ENCODE measurements at places on chromosomes 6 and 20. TPM values are rescaled to one million over a fixed set of nuclear protein-coding genes. Genes with fewer than 3 reads are reported as not detected.
A peak's percentile ranks its signal among the peaks of the same experiment; 100 is the strongest.

Gene PTCRA
- total RNA-seq, result not detected

Gene OOEP
- not detected for total RNA-seq

Gene ARFGEF3
- total RNA-seq, result 8.8 TPM

DNA sequence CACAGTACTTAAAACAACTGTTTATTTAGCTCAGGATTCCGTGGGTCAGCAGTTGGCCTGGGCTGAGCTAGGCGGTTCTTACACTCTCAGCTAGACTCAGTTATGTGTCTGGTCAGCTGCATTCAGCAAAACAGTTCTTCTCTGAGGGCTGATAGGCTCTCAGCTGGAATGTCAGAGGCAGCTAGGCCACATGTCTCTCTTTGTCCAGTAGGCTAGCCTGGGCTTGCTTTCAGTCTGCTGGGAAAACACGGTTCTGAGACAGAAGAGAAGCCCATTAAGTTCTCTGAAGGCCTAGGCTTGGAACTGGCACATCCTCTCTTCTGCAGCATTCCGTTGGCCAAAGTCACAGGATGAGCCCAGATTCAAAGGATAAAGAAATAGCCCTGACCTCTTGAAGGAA, 65.6 kb downstream of the TULP4 start:
- peaks cover 41% of the 10 kb centered on the region for H3K4me1 ChIP-seq
- peak overlapping the region; percentile 81 for H3K27ac ChIP-seq
- peak; percentile 85 for DNase-seq
- H3K36me3 ChIP-seq, result no peaks in the 10 kb centered on the region
- no peak overlapping the region for H3K4me3 ChIP-seq
- H3K27me3 ChIP-seq, result no peaks in the 10 kb centered on the region

DNA sequence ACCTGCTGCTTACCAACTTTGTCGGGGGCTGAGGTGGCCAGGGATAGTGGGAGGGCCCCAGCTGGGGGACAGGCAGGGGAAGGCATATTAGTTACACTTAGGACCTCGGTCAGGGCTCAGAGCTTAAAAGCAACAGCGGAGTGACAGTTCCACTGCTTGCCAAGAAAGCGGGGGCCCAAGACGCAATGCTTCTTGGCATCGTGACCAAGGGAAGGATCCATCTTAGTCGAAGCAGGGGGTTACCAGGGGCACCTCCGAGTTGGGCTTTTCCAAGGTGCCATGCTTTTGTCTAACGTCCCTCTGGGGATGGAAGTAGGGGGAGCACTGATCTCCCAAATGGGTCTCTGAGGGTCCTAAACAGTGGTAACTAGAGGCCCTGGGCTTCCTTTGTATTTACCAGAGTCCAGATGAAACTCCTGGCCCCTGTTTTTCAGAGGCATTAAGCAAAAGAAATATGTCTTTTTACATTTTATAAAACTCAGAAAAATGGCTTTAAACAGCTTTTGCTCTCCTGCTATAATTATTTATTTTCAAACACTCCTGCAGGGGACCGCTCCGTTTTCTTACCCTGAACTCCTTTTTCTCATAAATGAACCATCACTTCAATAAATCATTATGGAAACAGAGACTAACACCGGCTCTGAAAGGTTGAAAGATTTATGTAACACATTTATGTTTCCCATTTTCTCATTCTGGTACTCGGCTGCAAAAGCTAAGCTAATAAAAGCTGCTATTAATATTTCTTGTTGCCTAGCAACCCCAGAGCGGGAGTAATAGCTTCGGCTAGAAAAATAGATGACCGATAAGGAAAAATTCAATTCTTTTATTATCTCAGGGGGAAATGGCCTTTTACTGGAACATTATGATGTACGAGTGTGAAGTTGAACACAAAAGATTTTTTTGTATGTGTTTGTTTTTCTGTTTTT, 100.4 kb downstream of the TOX2 start:
- peaks cover 38% of the 10 kb centered on the region for H3K4me1 ChIP-seq
- H3K27me3 ChIP-seq, result no peaks in the 10 kb centered on the region
- no peaks in the 10 kb centered on the region for H3K36me3 ChIP-seq

DNA sequence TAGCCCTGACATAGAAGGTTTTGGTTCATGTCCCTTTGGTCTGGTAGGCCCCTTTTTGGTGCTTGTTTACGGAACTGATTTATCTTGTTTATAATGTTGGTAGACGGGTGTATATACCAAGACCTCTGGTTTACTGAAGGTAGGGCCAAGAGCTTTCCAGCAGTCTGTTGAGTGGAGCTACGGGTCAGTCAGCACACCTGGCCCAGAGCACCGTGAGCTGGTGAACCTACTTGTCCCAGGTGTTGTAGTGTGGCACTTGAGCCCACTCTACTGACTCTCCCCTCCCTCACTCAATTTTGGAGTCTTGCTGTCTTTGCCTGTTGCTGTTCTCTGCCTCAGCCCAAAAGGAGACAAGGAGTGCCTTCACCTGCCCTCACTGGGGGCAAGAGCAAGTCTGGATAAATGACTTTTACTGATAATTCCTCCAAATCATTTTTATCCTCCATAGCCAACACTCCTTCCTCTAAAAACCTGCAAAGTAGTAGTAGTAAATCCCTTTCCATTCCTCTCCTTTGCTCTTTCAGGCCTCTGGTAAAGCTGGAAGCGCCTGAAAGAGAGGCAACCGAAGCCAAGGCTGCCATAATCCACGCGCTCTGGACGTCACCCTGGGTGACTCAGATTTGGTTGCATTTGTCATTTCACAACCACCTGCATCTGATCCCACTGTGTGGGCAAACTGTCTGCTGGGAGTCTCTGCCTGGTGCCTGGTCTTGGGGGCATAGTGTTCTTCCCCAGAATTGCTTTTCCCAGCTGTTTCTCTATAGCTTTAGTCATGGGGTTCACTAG, 22.2 kb downstream of the RREB1 start:
- DNase-seq, result no peak
- H3K27me3 ChIP-seq, result no peaks in the 10 kb centered on the region
- no peaks in the 10 kb centered on the region for H3K36me3 ChIP-seq
- no peak overlapping the region for H3K27ac ChIP-seq
- H3K4me3 ChIP-seq, result no peak overlapping the region
